ENCODE measurements at places on chromosomes 4 and X.
A peak's percentile ranks its signal among the peaks of the same experiment; 100 is the strongest.

DNA sequence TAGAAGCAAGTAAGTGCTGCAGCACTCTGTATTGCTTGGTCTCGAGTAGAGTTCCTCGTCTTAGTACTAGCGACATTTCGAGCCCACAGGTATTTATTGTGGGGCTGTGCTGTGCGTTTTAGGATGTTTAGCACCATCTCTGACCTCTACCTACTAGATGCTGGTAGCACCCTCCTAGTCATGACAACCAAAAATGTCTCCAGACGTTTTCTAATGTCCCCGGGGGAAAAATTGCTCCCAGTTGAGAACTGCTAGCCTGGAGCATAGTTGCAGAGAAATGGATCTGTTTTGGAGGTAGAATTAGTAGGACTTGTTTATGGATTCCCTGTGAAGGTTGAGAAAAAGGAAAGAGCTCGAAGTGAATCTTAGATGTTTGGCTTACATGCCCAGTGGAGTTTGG, 287.2 kb downstream of the TENM3 start:
- DNase-seq: no peak

GRCh38 chrX:152842772-152843338, 12.0 kb downstream of the NSDHL start:
- DNase-seq: no peak

GRCh38 chrX:48736878-48737212, 24.7 kb upstream of the GLOD5 start:
- no peak for DNase-seq

GRCh38 chr4:113435893-113436292, 325.6 kb downstream of the CAMK2D start:
- DNase-seq: no peak

GRCh38 chrX:126994032-126994600, 174.6 kb downstream of the PRR32 start:
- DNase-seq: no peak

GRCh38 chr4:109444182-109444844, 10.7 kb downstream of the SEC24B start:
- no peak for DNase-seq

- DNase-seq: no peak
Measured at GRCh38 chr4:180617196-180617595, 1626.0 kb upstream of the TENM3 start.

GRCh38 chrX:45633419-45633818, 432.7 kb upstream of the DIPK2B start:
- no peak for DNase-seq

DNA sequence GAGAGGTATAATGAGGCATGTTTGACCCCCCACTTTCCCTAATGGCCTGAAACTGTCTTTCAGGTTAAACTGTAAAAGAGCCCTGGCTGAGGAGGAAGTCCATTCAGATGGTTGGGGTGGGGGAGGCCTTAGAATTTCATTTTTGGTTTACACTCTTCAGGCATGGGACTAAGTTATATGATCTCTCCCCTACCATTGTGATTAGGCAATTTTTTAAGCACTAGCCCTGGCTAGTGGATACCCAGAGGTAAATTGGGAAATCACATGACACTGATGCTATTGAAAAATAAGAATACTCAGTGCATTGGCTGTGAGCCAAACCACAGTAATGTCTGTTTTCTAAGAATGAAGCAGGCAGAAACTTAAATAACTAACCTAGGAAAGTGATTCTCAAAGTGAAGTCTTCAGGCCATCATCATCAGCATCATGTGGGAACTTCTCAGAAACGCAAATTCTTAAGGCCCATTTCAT, 149.7 kb downstream of the RRAGB start:
- DNase-seq: peak; percentile 47

- DNase-seq: no peak
Measured at GRCh38 chr4:123890889-123891288, 494.3 kb downstream of the SPRY1 start.

- DNase-seq: no peak
Measured at GRCh38 chrX:106201502-106202178, 33.5 kb downstream of the PWWP3B start.

GRCh38 chr4:85774000-85774399, 299.1 kb downstream of the ARHGAP24 start:
- DNase-seq: no peak

DNA sequence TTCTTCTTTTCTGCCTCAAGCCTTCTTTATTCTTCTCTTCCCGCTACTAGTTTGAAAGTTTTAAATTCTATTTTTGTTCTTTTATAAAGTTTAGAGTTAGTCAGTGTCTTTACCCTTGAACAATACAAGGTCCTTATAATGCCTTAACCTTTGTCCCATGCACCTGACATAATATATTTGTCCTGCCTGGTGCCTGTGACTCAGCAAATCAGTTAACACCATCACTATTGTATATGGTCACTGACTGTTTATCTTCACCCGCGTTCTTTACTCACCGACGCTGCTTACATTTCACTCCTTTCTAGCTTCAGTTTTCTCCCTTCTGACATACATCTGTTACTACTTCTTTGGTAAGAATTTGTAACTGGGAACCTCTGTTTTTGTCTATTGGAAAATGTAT, 5.7 kb downstream of the SMIM20 start:
- DNase-seq: peak; percentile 20

- no peak for DNase-seq
Measured at GRCh38 chr4:26263165-26263564, 57.6 kb upstream of the RBPJ start.

Data from hematopoietic multipotent progenitor cell treated with erythropoietin and hydrocortisone succinate and interleukin-3 and kit ligand, for 4 days (in vitro differentiated cells).